Esophagus squamous epithelium (tissue), 5 donors: ENCODE measurements at places on chromosomes 1 and 21.

DNA sequence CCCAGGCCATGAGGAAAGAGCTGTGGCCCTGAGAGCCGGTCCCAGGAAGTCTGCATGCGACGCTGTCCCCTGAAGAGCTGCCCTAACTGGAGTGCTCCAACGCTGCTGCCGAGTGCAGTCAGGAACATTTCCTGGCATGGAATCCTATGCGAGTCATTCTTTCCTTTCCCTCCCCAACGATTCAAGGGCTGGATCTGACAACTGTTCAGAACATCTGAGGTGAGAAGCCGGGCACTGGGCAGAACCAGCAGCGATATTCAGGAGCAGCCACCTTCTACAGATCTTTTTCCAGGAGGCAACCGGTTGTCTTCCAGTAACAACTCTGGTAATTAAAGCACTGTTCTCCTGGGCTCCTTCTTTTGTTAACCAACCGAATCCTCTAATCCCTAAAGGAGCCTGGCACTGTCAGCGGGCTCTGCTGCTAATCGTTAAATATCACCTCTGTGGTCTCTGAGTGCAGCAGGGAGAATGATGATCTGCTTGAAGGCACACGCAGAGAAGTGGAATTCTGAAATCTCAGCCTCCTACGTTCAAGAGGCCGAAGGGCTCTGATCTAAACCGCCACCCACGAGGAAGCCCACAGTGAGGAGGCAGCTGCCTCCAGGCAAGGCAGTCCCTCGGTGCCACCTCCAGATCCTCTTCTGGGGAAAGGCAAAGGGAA is 55.8 kb downstream of the SLC45A1 start:
- no peak for DNase-seq

GRCh38 chr1:23263380-23263887 is 46.1 kb upstream of the HTR1D start:
- no peak for DNase-seq

DNA sequence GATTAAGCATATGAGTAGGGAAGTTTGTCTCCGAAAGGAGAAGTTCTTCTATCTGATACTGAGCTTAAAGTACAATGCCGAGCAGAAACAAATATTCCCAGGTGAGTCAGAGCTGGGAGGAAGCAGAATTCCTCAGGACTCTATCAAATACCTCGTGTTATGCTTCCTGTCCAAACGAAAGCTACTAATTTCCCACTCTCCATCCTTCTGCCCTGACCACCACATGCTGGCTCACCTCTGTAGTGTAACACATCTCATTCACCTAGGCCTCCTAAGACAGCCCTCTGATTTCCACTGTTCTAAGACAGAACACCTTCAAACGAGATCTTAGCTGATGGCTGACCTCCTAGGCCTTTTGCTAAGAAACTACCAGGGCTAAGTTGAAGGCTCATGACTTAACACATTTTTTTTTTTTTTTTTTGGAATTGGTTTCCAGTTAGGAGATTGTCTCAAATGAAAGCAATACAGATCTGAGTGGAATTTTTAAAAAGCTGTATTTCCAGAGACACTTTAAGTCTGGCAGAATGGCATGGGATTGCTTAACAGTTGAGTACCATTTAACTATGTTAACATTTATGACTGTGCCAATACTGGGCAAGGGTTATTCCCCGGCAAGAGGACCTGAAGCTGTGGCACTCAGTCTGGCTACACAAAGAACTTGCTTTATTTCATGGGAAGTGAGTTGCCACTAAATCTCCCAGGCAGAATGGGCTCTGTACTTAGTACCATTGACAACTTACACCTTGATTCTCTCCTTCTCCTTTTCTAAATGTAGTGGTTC is 583.4 kb downstream of the DPYD start:
- DNase-seq: no peak

DNA sequence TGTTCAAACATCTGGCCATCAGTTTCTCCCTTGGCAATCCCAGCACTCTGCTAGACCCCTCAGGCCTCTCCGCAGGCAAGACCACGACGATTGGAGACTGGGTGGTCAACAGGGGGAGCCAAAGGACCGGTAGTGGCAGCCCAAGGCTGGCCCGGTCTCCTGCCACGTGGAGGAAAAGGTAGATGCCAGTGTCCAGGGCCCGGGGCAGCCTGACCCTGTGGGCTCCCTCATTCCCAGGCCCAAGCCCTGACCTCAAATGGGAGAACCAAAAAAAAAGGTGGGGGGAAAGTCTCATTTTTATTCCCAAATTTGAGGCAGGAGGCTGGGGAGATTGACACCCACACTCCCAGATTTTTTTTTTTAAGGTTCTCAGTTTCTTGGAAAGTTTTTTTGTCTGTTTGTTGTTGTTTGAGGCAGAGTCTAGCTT is 24.8 kb downstream of the S100A6 start:
- no peak for DNase-seq

DNA sequence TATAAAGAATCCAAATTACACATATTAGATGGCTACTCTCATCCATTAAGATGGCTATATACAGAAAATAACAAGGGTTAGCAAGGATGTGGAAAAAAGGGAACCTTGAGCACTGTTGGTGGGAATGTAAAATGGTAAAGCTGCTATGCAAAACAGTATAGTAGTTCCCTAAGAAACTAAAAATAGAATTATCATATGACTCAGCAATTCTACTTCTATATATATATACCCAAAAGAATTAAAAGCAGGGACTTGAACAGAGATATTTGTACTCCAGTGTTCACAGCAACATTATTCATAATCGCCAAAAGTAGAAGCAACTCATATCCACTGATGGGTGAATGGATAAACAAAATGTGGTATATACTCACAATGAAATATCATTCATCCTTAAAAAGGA is 126.1 kb downstream of the KCNH1 start:
- no peak for DNase-seq

DNA sequence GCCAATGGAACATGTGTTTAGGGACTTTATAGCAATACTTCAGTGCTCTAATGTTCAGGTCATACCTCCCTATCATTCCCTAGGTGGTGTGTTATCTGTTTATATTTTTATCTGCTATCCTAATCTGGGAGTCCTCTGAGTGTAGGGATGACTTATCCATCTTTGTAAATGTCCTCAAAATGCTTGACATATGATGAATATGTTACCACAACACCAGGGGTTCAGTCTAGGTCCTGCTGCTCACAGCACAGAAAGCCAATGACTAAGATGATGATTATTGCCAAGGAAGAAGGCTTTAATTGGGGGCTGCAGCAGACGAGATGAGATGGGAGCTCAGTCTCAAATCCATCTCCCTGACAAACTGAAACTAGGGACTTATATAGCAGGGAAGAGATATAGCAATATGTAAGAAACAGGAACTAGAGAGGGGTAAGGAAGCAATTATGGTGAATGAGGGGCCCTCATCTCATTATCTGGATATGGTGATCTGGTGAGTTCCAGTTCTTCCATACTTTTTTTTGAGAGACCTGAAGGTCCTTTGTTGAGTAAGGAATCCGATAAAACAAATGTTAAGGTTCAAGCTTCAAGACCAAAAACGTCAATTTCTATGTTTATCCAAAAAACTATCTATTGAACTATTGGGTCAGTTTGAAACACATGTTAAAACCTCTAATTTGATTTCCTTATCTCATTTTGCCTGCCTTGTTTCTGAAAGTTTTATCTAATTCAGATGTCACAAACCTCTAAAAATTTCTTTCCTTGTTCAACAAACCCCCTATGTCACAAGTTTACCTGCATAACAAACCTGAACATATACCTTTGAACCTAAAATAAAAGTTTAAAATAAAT is 256.7 kb upstream of the CACYBP start:
- DNase-seq: no peak

DNA sequence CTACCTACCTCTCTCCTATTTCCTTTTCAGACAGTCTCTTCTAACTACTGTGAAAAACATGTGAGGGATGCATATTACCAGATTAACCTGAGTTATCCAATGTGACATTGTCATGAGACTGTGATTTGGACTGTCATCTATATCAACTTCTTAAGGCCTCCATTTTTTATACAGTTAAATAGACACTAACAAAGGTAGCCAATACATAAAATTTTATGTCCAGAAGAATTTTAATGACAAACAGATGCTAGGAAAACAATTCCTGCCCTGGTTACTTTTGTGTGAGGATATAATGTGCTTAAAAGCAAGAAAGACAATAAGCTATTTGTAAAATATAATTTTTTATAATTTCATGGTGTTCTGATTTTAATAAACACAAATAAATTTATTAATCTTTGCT is 136.2 kb downstream of the DPYD start:
- no peak for DNase-seq

- DNase-seq: no peak
Observed at GRCh38 chr1:180951186-180951745, 38.6 kb downstream of the KIAA1614 start.

DNA sequence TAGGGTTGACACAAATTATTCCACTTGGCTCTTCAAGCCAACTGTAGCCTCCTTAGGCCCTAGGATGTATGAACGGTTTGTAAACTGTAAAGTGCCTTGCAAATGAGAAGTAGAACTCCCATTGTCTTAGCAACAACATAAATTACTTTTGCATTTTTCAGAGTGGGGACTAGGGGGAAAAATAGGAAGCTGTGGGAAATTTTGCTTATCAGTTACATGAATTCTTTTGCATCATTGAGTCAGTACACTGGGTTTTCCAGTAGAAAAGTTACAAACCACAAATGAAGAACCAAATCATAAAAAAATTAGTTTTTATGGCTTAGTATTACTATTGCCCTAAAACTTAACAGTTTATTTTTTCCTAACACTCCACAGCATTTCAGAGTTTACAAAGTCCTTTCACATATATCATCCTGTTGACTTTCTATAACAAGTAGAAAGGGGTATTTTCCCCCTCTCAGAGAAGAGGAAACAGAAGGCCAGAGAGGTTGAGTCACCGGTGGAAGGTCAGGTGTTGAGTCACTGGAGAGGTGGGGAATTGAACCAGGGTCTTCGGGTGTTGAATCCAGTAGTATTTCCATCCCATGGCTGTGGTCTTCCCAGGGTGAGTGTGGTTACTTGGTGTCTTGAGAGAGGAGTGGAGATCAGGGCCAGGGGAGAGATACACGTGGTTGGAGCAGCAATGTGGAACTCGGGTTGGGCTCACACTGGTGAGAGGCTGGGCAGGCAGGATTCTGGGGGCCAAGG is 71.9 kb upstream of the USP24 start:
- no peak for DNase-seq

GRCh38 chr1:26349188-26349876 is 4.6 kb downstream of the CRYBG2 start:
- DNase-seq: no peak

DNA sequence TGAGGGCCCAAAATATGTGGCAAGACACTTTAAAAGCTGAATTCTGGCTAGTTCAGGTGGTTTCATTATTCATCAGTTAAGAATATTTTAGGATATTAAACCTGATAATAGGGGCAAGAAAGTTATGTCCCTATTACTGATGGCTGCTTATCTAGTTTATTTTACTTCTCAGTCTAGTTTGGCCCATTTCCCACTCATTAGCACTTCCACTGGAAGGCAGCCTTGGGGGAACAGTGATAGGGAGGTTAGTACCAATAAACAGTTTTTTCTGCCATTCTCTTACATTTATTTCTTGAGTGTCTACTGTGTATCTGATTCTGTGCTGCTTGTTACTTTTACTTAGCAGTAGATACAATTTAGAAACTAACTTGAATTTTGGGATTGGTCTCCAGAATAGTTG is 9.0 kb downstream of the PPP1R12B start:
- no peak for DNase-seq

DNA sequence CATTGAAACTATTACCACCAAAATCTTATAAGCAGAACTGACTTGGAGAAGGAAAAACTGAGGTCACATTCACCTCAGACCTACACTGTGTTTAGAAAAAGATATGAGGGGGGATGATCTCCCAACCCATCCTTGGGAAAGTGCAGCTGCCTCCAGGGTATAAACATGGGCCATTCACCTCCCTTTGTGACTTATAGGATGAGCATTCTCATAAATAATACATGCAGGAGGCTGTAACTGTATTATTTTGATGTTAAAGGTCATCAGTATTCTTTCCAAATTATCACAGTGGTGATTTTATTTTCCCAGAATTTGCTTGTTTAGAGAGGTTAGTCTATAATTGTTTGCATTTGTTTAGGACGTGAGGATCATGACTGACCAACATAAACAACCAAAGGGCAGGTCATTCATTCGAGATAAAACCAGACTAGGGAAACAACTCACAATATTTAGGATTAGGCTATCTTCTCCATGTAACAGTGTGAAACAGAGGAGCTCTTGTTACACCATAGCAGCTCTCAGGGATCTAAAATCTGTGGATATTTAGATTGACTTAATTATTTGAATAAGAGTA is 109.2 kb upstream of the NR5A2 start:
- DNase-seq: no peak

GRCh38 chr21:36990508-36991205 is 15.8 kb upstream of the RIPPLY3 start:
- DNase-seq: no peak

- no peak for DNase-seq
Observed at GRCh38 chr1:55931081-55931940, 648.1 kb downstream of the PLPP3 start.

- DNase-seq: no peak
Observed at GRCh38 chr1:232886271-232886670, 64.1 kb upstream of the NTPCR start.

DNA sequence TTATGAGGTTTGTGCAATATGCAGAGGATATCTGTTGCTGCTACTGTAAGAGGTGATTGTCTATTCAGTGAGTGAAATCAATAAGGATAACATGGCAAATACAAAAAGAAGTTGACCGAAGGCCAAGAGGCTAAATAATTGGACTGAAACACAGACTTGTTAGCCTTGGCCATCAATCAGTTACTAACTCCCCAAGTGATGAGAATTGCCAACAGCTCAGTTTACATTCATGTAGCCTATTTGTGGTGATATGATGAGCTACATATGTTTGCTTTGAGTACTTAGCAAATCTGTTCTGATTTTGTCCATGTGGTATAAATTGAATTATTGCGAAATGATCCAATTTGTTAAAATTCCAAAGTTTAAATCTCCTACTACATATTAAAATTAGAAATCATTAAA is 68.6 kb upstream of the VAV3 start:
- no peak for DNase-seq

DNA sequence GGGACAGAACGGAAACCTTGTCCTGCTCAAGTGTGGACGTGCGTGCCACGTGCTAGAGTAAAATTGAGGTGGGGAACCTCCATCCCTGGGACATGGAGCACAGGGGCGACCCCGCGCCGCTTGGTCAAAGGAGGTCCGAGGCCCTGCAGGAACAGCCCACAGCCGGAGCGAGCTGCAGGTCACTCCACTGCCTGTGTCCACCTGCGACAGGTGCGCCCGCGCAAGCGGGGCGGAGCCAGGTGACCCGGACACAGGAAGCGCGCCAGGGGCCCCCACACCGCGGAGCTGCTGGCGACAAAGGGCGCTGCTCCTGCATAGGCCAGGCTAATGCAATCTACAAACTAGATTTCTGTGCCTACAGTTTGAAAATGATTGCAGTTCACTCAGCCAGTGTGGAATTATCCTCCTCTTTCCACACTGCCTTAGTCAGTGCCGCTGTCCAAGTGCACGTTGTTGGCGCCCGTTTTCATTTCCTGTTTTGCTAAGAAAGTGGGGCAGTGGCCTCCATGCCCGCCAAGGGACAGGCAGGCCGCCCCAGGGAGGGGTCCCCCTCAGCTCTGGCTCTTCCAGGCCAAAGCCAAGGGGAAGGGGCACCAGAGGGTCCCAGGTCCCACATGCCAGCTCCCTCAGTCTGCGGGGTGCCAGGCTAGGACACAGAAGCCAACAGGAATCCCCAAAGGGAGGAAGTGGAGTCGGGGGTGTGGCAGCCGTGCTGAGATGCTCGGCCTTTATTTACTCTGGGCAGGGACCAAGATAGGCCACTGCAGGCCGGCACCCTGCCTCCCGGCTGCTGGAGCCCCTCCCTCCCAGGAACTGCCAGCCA is 4.3 kb upstream of the NADK start:
- no peak for DNase-seq

- no peak for DNase-seq
Observed at GRCh38 chr1:167367705-167368104, 147.0 kb downstream of the POU2F1 start.
